NCI-H146 (cell line): ENCODE measurements at places on chromosomes 3 and 15.

GRCh38 chr3:136194409-136195257 lies 1.5 kb downstream of the MSL2 start:
- DNase-seq = peak; percentile 73

GRCh38 chr15:40828447-40829036 lies at the start of gene PPP1R14D:
TSS of gene PPP1R14D (minus strand) at chr15:40828708. CDS start at chr15:40828641, 67 bp downstream.
- DNase-seq = no peak

DNA sequence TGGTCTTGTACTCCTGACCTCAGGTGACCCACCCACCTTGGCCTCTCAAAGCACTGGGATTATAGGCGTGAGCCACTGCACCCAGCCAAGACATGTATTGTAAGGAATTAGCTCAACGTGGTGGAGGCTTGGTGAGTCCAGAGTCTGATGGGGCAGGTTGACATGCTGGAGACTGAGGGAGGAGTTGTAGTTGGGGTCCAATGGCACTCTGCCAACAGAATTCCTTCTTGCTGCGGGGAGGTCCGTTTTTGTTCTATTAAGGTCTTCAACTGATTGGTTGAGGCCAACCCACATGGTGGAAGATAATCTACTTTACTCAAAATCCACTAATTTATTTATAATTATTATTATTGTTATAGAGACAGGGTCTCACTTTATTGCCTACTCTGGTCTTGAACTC lies 30.1 kb downstream of the PLA2G4D start:
- DNase-seq = no peak

- DNase-seq = no peak
Measured at GRCh38 chr3:63896332-63897030, 15.7 kb downstream of the SCAANT1 start.

- DNase-seq = no peak
Measured at GRCh38 chr3:68817243-68817642, 115.1 kb downstream of the TAFA4 start.

GRCh38 chr3:147397875-147398812 lies 8.2 kb downstream of the ZIC4 start:
- DNase-seq = no peak

- no peak for DNase-seq
Measured at GRCh38 chr3:30729512-30729911, 123.1 kb downstream of the TGFBR2 start.

DNA sequence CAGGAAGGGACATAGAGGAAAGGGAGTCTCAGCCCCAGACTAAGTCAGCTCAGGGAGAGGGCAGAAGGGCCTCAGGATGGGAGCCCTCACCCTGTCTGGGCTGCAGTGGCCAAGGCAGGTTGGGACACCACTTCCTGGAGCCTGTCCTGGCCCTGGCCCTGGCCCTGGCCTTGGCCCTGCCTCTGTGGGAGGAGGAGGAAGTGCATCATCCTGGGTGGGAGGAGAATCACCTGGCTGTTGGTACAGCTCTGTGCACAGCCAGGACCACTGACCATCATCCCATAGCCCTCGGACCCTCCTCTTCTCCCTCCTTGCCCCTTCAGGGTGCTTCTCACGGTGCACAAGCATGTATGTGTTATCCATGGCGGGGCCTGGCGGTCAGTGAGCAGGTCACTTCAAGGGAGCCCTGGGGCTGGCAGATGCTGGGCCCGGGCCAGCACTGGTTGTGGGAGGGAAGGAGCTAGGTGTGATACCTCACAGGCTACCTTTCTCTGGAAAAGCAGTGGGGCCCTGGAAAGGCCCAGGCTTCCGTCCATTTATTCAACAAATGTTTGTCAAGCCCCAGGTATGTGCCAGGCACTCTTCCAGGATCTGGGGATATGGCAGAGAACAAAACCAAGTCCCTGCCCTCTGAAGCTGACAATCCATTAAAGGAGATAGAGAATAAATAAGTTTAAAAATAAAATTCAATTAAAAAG lies 8.2 kb upstream of the APEH start:
- DNase-seq = no peak

- no peak for DNase-seq
Measured at GRCh38 chr3:126146525-126147146, 33.8 kb downstream of the ALDH1L1 start.

- no peak for DNase-seq
Measured at GRCh38 chr3:193630005-193630404, 37.0 kb downstream of the OPA1 start.
